ENCODE measurements at places on chromosomes 6 and 20. TPM values are rescaled to one million over a fixed set of nuclear protein-coding genes. Genes with fewer than 3 reads are reported as not detected.

- H3K27me3 ChIP-seq = no peaks in the 10 kb centered on the region
- no peaks in the 10 kb centered on the region for H3K36me3 ChIP-seq
- DNase-seq = no peak
Observed at GRCh38 chr6:33092385-33092784, 16.6 kb downstream of the HLA-DPB1 start.

DNA sequence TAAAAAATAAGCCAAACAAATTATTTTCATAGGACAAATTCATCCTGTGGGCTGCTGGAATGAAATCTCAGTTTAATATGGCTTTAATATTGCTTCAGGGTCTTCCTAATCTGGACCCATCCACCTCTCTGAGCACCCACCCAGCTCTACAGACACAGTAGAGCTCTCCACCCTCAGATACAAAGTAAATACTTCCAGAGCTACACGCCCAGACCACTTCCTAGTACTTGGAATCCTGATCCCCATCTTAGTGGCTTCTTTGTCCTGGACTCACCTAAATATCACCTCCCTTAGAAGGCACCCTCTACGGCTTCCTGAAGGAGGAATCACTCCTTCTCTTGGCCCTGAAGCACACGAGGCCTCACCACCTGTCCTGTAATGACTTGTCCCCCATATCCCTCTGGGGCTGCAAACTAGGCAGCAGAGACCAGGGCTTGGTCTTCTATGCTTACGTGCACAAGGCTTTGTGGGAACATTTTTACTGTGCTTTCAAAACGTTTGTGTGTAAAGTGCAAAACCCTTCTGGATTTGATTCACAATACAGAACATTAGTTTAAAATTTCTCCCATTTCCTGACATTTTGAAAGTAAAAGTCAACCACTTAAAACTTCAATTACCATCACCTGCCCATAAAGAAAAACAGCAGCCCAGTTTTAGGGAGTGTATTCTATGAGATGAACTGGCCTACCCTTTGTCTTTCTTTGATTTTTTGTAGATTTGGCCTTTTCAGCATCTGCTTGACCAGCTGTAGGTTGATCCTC lies 2.4 kb downstream of the CTCFL start:
- no peaks in the 10 kb centered on the region for H3K27me3 ChIP-seq
- H3K36me3 ChIP-seq = no peaks in the 10 kb centered on the region
- H3K4me3 ChIP-seq = no peak overlapping the region
- H3K4me1 ChIP-seq = no peaks in the 10 kb centered on the region

GRCh38 chr6:132341646-132342045 lies 59.6 kb downstream of the MOXD1 start:
- H3K27ac ChIP-seq = no peak overlapping the region
- no peaks in the 10 kb centered on the region for H3K4me1 ChIP-seq
- no peaks in the 10 kb centered on the region for H3K27me3 ChIP-seq
- H3K4me3 ChIP-seq = no peak overlapping the region
- no peaks in the 10 kb centered on the region for H3K36me3 ChIP-seq
- DNase-seq = no peak

GRCh38 chr6:11434565-11435326 lies 102.8 kb upstream of the TMEM170B start:
- no peak for DNase-seq
- no peak overlapping the region for H3K4me3 ChIP-seq
- H3K27ac ChIP-seq = peak overlapping the region; percentile 66
- H3K27me3 ChIP-seq = no peaks in the 10 kb centered on the region
- no peaks in the 10 kb centered on the region for H3K36me3 ChIP-seq

- H3K27ac ChIP-seq = no peak overlapping the region
- no peaks in the 10 kb centered on the region for H3K4me1 ChIP-seq
- no peak for DNase-seq
- H3K27me3 ChIP-seq = no peaks in the 10 kb centered on the region
- H3K36me3 ChIP-seq = no peaks in the 10 kb centered on the region
Observed at GRCh38 chr20:4091490-4092479, 76.4 kb upstream of the RNF24 start.

DNA sequence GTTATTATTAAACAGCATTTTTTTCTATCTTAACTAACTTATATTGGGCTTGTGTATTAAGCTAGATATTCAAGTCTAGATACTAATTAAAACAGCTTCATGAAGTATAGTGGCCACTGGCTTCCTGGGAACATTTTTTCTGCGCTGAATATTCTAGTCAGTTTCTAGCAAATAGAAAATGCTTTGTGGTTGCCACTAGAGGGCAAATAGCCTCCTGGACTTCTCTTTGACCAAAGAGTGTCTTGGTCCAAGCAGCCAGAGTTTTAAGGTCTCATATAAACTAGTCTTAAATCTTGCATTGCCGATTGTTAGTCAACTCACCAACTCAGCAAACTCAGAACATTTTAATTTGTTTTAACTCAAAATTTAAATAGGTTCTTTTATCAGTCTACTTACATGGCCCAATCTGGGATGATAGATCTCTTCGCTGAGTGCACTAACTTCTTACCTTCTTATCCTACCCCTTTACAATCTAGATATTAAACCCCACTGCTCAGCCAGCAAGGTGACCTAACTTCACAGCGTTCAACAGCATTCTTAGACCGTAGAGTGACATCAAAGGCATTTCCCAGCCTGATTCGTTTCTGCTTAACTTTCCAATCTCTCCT lies 24.6 kb upstream of the ID4 start:
- H3K27ac ChIP-seq = no peak overlapping the region
- H3K36me3 ChIP-seq = no peaks in the 10 kb centered on the region
- no peak overlapping the region for H3K4me3 ChIP-seq

DNA sequence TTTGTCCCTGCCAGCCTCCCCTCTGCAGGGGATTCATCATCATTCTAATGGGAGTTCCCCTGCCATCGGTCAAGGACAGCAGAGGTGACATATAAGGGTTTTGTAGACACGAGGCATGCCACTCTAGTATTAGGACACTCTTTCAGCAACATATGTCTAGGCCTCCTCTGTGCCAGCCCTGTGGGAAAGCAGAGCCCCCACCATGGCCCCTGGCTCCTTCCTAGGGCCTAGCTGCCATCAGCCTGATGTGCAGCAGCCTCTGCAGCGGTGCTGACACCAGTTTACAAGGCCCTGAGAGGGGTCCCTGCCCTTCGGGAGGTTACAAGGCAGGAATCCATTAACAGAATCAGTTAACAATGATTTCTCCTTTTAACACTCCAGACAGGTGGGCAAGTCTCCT lies 32.5 kb downstream of the TMEM242 start:
- no peak overlapping the region for H3K27ac ChIP-seq
- peak; percentile 79 for DNase-seq
- H3K4me3 ChIP-seq = no peak overlapping the region
- peaks cover 22% of the 10 kb centered on the region for H3K36me3 ChIP-seq

- no peaks in the 10 kb centered on the region for H3K27me3 ChIP-seq
- no peak for DNase-seq
- H3K4me1 ChIP-seq = no peaks in the 10 kb centered on the region
- H3K36me3 ChIP-seq = peaks cover 59% of the 10 kb centered on the region
Observed at GRCh38 chr20:61993058-61993457, 72.6 kb downstream of the TAF4 start.

DNA sequence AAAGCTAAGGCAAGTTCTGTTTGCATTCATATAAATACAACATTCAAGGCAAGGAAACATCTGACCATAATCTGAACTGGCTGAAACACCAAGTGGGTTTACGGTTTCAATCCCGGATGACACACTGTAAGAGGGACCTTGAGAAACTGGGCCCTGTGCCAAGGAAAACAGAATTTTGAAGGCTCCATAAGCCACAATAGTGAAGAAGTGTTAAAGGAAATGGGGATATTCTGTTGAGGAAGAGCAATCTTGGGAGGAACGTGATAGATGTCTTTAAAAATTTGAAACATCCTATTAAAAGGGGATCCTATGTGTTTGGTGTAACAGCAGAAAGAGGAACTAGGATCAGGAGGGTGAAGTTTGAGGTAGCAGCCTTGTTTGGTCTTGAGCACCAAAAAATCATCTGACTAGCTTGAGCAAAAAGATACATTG lies 82.4 kb upstream of the TAB2 start:
- H3K36me3 ChIP-seq = no peaks in the 10 kb centered on the region
- H3K27ac ChIP-seq = no peak overlapping the region
- DNase-seq = no peak
- no peak overlapping the region for H3K4me3 ChIP-seq

DNA sequence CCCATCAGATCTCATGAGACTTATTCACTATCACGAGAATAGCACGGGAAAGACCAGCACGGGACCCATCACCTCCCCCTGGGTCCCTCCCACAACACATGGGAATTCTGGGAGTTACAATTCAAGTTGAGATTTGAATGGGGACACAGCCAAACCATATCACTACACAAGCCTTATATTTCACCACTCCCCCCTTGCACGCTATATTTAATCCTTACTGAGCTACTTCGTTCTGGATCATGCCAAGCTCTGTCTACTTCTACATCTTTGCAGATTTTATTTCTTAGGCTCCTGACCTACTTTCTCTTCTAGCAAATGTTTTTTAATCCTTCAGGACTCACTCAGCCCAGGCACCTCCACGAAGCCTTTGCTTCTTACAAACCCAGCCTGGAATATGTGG lies 452.6 kb upstream of the SOX4 start:
- peaks cover 9% of the 10 kb centered on the region for H3K4me1 ChIP-seq
- DNase-seq = no peak
- no peak overlapping the region for H3K27ac ChIP-seq

GRCh38 chr6:903761-904160 lies 210.8 kb upstream of the EXOC2 start:
- H3K4me1 ChIP-seq = peaks cover 12% of the 10 kb centered on the region
- H3K4me3 ChIP-seq = no peak overlapping the region
- no peak overlapping the region for H3K27ac ChIP-seq

GRCh38 chr6:135796643-135797305 lies 54.7 kb upstream of the PDE7B start:
- no peaks in the 10 kb centered on the region for H3K4me1 ChIP-seq
- H3K27ac ChIP-seq = no peak overlapping the region
- no peaks in the 10 kb centered on the region for H3K36me3 ChIP-seq
- no peaks in the 10 kb centered on the region for H3K27me3 ChIP-seq
- DNase-seq = no peak
- H3K4me3 ChIP-seq = no peak overlapping the region

GRCh38 chr6:33589731-33590530 lies 9.9 kb upstream of the BAK1 start:
- no peaks in the 10 kb centered on the region for H3K27me3 ChIP-seq
- H3K27ac ChIP-seq = peak overlapping the region; percentile 87
- H3K4me1 ChIP-seq = peaks cover 45% of the 10 kb centered on the region
- H3K36me3 ChIP-seq = no peaks in the 10 kb centered on the region
- H3K4me3 ChIP-seq = no peak overlapping the region

- H3K27me3 ChIP-seq = no peaks in the 10 kb centered on the region
- H3K27ac ChIP-seq = no peak overlapping the region
- no peaks in the 10 kb centered on the region for H3K36me3 ChIP-seq
Observed at GRCh38 chr6:34992376-34992775, 103.3 kb downstream of the ANKS1A start.

- no peaks in the 10 kb centered on the region for H3K27me3 ChIP-seq
- H3K27ac ChIP-seq = no peak overlapping the region
- no peak for DNase-seq
- H3K4me1 ChIP-seq = no peaks in the 10 kb centered on the region
Observed at GRCh38 chr6:135314543-135314942, 133.4 kb downstream of the MYB start.

Gene C2
- total RNA-seq = 2.9 TPM

Gene MYO6
- total RNA-seq = 20.4 TPM

Gene PPP1R14C
- total RNA-seq = 23.8 TPM

Gene HEBP2
- total RNA-seq = 62.4 TPM

Gene SYCP2
- 3.2 TPM for total RNA-seq

Gene PRICKLE4
- 10.1 TPM for total RNA-seq

Gene ANKEF1
- total RNA-seq = 4.2 TPM

Gene TUBB1
- total RNA-seq = not detected

Gene ATRN
- total RNA-seq = 22.8 TPM

Gene SGK2
- 5.4 TPM for total RNA-seq

Gene CST5
- total RNA-seq = not detected

Gene B3GAT2
- total RNA-seq = not detected
